Psoas muscle (tissue), 8 donors: ENCODE measurements at places on chromosomes 16 and 17. TPM values are rescaled to one million over a fixed set of nuclear protein-coding genes. Genes with fewer than 3 reads are reported as not detected.

Gene SOCS1
- total RNA-seq: 8.4 TPM

Gene KRT40
- not detected for total RNA-seq

Gene PMFBP1
- total RNA-seq: not detected

DNA sequence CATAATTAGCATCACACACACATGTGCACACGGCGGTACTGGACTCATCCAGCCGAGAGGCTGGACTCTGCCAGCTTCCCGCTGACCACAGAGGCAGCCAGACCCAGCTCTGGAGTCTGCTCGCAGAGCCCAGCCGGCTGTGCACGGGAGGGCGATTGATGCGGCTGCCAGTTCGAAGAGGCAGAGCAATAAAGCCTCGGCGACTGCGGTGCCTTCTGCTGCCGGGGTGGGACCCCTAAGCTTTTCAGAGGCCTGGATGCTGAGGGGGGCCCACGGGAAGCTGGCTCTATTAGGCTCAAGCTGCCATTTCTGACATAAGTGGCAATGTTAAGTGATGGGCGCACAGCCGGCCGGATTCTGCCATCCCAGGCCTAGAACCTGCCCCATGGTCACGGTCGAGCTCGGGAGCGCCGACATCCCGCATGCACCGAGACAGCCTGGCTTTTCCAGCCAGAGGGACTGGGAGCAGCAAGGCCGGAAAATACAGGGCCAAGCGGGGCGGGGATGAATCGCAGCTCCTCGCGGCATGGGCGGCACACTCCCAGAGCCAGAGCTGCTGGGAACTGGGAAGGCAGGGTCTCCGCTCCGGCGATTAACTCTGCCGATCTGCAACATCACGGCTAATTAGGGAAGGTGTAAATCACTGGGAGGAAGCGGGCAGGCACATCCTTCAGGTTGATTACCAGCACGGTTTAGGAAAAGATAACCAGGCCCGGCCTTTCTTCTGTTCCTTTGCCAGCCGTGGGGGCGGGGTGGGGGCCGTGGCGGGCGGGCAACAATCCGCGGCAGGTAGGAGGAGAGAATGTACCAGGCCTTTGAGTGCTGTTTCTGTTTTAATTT is 57.7 kb downstream of the TBC1D16 start:
- H3K36me3 ChIP-seq: no peaks in the 10 kb centered on the region
- no peaks in the 10 kb centered on the region for H3K4me1 ChIP-seq

GRCh38 chr17:56521414-56522141 is 71.9 kb upstream of the NOG start:
- no peak overlapping the region for H3K27ac ChIP-seq
- no peaks in the 10 kb centered on the region for H3K4me1 ChIP-seq
- H3K27me3 ChIP-seq: no peaks in the 10 kb centered on the region
- no peak for DNase-seq

- H3K4me1 ChIP-seq: no peaks in the 10 kb centered on the region
- H3K27ac ChIP-seq: no peak overlapping the region
- no peaks in the 10 kb centered on the region for H3K36me3 ChIP-seq
- no peak for DNase-seq
These were observed 48.7 kb upstream of the CACNG4 start for GRCh38 chr17:66915792-66916191.

DNA sequence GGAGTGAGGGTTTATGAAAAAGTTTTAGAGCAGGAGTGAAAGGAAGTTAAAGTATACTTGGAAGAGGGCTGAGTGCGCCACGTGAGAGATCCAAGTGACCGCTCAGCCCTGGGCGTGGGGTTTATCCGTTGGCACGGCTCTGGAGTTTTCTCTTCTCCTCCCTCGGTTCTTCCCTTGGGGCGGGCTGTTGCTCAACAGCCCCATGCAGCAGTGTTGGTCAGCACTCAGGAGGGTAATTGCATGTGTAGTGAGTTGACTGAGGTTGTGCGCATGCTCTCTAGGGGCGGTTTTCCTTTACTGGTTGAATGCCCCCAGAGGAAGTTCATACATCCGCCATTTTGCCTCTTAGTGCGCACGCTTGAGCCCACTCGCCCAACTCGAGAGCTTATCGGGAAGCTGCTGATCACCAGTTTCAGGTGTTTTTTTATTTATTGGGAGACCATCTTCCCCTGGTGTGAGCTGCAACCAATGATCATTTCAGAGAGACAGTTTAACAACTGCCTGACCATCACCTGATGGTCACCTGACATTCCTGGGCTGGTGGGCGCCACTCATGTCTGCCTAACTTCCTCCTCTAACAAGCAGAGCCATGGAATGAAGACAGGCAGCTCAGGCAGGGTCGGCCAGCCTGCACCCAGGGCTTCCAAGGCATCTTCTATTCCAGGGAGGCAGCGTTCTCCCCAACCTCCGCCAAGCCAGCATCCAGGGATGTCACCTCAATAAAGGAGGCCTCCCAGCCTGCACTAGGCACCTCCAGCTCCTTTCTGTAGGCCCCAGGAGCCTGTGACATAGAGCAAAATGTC is 41.3 kb upstream of the DNAH17 start:
- H3K27ac ChIP-seq: peak overlapping the region; percentile 63
- peaks cover 20% of the 10 kb centered on the region for H3K4me1 ChIP-seq
- H3K36me3 ChIP-seq: no peaks in the 10 kb centered on the region
- H3K4me3 ChIP-seq: no peak overlapping the region
- no peaks in the 10 kb centered on the region for H3K27me3 ChIP-seq

DNA sequence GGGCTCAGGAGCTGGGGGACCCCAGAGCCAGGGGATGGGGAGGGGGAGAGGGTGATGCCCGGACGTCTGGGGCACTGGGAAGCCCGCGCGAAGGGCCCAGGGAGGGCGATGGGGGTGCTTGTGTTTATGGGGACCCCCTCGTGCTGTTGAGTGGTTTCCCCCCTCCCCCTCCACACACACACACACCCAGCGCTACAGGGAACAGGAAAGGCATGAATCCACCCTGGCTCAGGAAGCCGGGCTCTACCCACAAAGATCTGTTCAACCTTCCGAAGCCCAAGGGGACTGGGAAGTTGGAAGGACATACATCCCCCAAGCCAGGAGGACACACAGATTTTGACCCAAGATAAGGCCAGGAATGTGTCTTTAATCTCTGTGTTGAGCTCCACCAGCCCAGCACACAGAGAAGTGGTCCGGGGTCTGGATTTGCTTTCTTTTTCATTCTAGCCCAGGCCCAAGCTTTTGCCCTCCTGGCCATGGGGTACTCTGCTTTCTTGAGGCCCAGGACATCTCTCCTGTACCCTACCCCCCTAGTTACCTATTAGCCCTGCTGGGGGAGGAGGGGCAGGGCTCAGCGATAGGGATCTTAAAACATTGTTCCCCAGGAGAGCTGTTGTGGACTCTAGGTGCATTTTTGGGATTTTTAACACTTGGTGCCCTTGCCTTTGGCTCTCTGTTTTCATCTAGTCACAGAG is 1.2 kb downstream of the UBALD2 start:
- H3K4me1 ChIP-seq: peaks cover 77% of the 10 kb centered on the region
- peaks cover 11% of the 10 kb centered on the region for H3K36me3 ChIP-seq
- no peak for DNase-seq
- H3K4me3 ChIP-seq: peak overlapping the region; percentile 86
- H3K27ac ChIP-seq: peak overlapping the region; percentile 94
- H3K27me3 ChIP-seq: no peaks in the 10 kb centered on the region

GRCh38 chr17:45093444-45094110 is 32.5 kb downstream of the NMT1 start:
- H3K27ac ChIP-seq: peak overlapping the region; percentile 96
- peak; percentile 54 for DNase-seq
- peak overlapping the region; percentile 21 for H3K4me3 ChIP-seq
- H3K36me3 ChIP-seq: peaks cover 21% of the 10 kb centered on the region

- H3K4me3 ChIP-seq: no peak overlapping the region
- H3K36me3 ChIP-seq: peaks cover 17% of the 10 kb centered on the region
- peak overlapping the region; percentile 30 for H3K27ac ChIP-seq
- DNase-seq: no peak
- no peaks in the 10 kb centered on the region for H3K4me1 ChIP-seq
- no peaks in the 10 kb centered on the region for H3K27me3 ChIP-seq
These were observed 15.7 kb downstream of the RHBDF2 start for GRCh38 chr17:76485569-76485968.

- H3K4me3 ChIP-seq: no peak overlapping the region
- H3K4me1 ChIP-seq: peaks cover 9% of the 10 kb centered on the region
- no peaks in the 10 kb centered on the region for H3K36me3 ChIP-seq
- no peak for DNase-seq
- peaks cover 4% of the 10 kb centered on the region for H3K27me3 ChIP-seq
These were observed 10.1 kb downstream of the KRT39 start for GRCh38 chr17:40956401-40957254.

GRCh38 chr16:51710186-51710585 is 559.1 kb upstream of the SALL1 start:
- no peak overlapping the region for H3K27ac ChIP-seq
- H3K36me3 ChIP-seq: no peaks in the 10 kb centered on the region
- no peaks in the 10 kb centered on the region for H3K27me3 ChIP-seq
- no peak overlapping the region for H3K4me3 ChIP-seq
- DNase-seq: no peak
